IMR-90 (cell line): ENCODE measurements at places on chromosomes 5 and 9. TPM values are rescaled to one million over a fixed set of nuclear protein-coding genes. Genes with fewer than 3 reads are reported as not detected.

DNA sequence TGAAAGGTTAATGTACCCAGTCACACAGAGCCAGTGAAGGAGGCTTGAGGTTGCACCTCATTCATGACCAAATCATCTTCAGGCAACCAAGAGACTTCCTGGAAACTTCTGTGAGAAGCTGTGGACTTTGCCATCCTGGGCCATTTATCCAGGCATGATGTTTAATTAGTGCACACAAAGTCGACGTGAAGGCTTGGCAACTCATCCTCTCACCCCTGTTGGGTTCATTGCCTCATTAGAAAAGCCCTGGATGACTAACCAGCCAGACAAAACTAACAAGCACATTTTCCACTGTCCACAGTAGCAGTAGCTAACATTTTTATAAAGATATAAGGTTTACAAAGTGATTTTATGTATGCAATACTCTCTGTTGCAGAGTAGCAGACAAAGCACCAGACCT lies 65.7 kb upstream of the ZNF462 start:
- DNase-seq: no peak

DNA sequence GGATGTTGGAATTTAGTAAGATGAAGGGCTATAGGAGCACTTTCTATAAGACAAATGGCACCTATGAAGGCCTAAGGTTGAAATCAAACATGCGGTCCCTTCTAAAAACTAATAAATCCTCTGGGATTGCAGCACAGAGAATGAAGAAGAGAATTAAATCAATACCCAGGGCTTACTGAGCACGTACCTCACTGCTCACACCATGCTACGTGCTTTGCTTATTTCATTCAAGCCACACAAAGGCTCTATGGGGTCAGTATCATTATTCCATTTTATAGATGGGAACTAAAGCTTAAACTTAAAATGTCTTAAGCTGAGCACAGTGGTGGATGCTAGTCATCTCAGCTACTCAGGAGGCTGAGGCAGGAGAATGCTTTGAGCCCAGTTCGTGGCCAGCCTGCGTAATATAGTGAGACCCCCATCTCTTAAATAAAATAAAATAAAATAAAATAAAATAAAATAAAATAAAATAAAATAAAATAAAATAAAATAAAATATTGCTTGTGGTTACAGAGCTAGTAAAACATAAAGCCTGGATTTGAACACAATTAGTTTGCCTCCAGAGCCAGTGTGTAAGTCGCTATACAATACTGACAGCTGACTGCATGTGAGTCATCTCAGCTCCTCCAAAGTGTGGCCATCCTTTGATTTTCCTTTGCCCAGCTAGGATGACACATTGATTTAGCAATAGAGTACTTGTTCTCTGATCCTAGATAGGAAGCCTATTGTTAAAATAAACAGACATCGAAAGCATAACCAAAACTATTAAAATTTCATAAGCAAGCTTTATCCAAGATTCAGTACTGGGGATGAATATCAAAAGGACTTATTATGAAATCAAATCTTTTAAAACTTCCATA lies 20.9 kb upstream of the DPYSL3 start:
- DNase-seq: peak; percentile 94

- DNase-seq: no peak
Observed at GRCh38 chr9:113604393-113604792, 140.9 kb downstream of the RGS3 start.

DNA sequence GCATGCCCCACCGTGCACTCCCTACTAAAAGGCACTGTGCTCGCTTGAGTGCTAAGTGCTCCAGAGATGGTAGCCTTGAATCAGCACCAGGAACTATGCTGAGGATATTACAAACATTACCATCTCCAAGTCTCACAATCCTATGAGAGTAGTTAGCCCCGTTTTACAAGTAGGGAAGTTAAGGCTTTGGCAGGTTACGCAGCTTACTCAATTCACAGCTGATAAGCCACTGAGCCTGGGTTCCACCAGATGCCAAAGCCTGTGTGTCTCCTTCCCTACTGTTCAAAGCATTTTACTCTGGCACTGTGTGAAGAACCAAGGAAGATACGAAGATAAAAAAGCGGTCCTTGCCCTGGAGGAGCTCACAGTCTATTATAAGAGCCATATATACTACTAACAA lies 216.2 kb downstream of the EBF1 start:
- DNase-seq: no peak

- no peak for DNase-seq
Observed at GRCh38 chr5:87399720-87400119, 13.0 kb downstream of the CCNH start.

- DNase-seq: no peak
Observed at GRCh38 chr9:2299156-2299842, 284.2 kb downstream of the SMARCA2 start.

DNA sequence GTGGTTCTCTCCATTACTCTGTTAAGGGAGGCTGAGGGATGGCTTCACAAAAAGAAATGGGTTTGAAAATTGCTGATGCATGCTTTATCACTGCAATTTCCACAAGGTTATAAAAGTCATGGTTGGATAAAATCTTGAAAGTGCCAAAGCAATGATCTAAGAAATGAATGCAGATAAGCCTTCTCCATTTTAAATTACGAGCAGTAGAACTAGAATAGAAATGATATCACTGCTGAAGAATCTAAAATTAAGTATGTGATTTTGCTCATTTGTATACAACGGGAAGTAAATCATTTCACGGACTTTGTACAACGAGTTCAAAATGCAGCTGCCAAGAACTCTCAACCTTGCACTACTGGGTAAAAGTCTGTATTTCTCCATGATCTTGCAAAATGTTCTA lies 299.0 kb downstream of the PRELID2 start:
- peak; percentile 76 for DNase-seq

The LCP2 gene
- total RNA-seq: not detected in 2 replicates

- DNase-seq: no peak
Observed at GRCh38 chr5:124936626-124936933, 190.1 kb upstream of the ZNF608 start.

- DNase-seq: peak; percentile 58
Observed at GRCh38 chr5:77076961-77077828, 9.9 kb downstream of the ZBED3 start.

The MSX2 gene
- 1.9 and 2.2 TPM in 2 replicates for total RNA-seq

- DNase-seq: no peak
Observed at GRCh38 chr5:94481059-94481458, 137.3 kb downstream of the KIAA0825 start.

DNA sequence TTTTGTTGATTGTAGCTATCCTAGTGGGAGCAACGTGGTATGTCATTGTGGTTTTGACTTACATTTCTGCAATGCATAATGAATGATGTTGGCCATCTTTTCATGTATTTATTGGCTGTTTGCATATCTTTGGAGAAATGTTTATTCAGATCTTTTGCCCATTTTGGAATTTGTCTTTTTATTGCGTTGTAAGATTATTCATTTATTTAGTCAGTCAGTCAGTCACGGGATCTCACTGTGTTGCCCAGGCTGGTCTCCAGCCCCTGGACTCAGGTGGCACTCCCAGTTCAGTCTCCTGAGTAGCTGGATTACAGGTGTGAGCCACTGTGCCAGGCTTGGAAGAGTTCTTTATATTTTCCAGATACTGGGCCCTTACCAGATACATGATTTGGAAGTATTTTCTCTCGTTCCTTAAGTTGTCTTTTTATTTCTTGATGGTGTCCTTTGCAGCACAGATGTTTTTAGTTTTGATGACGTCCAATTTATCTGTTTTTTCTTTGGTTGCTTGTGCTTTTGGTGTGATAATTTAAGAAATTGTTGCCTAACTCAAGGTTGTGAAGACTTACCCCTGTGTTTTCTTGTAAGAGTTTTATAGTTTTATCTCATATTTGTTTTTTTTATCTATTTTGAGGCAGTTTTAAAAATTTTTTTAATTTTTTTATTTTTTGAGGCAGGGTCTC lies 67.1 kb downstream of the EHMT1 start:
- peak; percentile 90 for DNase-seq

The COL23A1 gene
- total RNA-seq: not detected in 2 replicates

DNA sequence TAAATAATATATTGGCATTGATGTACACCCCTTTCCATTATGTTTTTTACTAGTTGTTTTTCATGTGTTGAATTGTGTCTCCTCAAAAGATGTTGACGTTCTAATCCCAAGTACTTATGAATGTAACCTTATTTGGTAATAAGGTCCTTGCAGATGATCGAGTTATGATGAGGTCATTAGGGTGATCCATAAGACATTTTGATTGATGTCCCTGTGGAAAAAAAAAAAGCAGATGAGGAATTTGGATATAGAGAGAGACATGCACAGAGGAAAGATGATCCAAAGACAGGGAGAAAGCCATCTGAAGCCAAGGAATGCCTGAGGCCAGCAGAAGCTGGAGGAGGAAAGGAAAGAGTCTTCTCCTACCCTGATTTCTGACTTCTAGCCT lies 632.7 kb downstream of the TLR4 start:
- DNase-seq: no peak

DNA sequence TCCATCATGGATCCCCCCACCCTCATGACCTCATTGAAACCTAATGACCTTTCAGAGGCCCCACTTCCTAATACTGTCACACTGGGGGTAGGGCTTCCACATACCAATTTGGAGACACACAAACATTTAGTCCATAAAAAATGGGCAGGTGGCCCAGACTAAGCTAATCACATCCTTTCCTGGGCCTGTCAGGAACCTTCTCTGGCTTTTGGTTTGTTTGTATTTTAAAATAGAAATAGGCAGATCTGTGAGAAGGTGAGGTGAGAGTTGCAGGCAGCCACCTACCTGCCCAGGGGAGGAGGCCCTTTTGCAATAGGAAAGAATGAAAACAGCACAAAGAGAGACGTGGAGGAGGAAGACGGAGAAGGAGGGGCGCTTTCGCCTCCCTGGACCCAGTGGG lies 90.2 kb upstream of the BOD1 start:
- no peak for DNase-seq

The IL33 gene
- not detected in 2 replicates for total RNA-seq

DNA sequence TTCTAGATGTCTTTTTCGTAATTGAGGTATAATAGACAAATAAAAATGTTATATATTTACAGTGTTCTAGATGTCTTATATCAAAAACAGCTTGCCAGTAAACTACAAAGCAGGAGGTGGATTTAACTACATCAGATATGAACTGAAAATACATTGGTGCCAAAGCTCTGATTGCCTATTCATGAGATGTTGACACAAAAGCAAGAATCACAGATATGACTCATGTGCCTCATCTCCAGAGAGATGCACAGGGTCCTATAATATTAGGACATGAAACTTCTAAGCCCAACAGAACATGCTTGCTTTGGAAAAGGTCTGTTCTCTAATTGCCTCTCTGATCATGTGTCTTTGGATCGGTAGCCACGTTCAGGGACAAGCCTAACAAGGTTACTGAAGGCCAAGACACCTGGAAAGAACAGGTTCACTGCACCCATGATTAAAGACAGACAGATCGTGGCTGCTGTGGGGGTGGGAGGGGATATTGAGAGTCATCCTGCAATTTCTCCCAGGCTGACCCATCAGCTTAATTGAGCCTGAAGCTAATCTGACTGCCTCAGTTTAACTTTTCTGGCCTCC lies 16.8 kb downstream of the ABCA1 start:
- peak; percentile 71 for DNase-seq

DNA sequence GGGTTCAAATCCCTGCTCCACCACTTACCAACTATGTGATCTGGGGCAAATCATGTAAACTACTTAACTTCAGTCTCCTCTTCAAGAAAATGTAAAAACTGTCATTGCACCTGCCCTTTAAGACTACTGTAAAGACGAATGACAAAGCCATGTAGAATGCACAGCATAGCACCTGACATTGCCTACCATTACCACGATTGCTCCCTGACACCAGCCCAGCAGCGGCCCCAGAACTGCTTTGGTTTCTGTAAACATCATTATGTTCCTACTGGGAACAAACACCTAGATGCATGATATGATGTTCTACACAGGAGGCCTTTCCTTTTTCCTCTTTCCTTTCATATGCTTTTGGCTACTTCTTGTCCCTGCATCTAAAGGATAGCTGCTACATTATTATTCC lies 23.1 kb upstream of the PLPP6 start:
- no peak for DNase-seq

The BHMT2 gene
- 0.36 and 0.56 TPM in 2 replicates for total RNA-seq

GRCh38 chr5:62977661-62978060 lies 399.0 kb downstream of the LRRC70 start:
- no peak for DNase-seq

- no peak for DNase-seq
Observed at GRCh38 chr5:27474047-27474309, 435.6 kb upstream of the CDH9 start.

GRCh38 chr9:116101516-116101915 lies 52.1 kb upstream of the PAPPA start:
- DNase-seq: peak; percentile 84

DNA sequence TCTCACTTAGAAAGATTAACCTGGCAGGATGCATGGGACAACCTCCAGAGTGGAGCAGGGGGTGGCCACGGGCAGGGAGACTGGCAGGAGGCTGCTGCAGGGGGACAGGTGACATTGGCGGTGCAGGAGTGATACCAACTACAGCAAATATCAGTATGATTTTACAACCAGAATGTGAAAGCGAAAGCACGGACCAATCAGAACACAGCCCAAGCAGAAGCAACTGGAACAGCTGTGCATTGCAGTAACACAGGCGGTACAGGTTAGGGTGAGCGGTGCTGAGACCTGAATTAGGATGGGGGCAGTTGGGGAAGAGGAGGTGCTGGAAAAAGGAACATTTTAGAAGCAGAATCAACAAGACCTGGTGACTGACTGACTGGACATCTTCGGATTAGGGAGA lies 29.3 kb downstream of the POLR1E start:
- no peak for DNase-seq

The CCL21 gene
- not detected in 2 replicates for total RNA-seq

The PHPT1 gene
- total RNA-seq: 70.3 and 79.8 TPM in 2 replicates

- peak; percentile 63 for DNase-seq
Observed at GRCh38 chr5:134524272-134524825, 1.1 kb upstream of the JADE2 start.

GRCh38 chr5:170105642-170106611 lies at the start of gene FOXI1:
Gene FOXI1 (plus strand): TSS chr5:170105897. CDS start chr5:170105958, 61 bp downstream.
- DNase-seq: no peak

DNA sequence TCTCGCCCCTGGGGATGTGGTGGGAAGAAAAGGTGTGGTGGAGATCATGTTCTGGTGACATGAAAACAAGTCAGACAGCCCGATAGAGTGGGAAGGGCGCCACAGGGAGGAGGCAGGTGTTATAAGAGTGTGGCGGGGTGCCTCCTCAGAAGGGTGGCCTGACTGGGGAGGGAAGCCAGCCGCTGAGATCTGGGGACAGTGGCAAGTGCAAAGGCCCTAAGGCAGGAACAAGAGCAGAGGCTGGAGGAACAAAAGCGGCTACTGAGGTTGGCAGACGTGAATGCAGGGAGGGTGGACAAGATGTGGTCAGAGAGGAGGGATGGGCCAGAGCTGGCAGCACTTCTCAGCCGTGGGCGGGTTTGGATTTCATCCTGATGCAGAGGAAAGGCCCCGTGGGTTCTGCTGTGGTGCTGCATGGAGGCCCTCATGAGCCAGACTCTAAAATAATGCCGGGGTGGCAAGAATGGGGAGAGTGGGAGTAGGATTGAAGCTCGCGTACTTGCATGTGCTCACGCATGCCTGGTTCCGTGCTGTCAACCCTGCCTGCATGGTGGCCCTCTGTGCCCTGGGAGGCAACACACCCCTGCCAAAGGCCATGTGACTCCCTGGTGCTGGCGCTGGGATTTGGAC lies 89.2 kb downstream of the MVB12B start:
- DNase-seq: no peak
